AG04449 (cell line): ENCODE measurements at places on chromosomes 7 and 10.

GRCh38 chr10:2924431-2924830, 142.9 kb upstream of the PFKP start:
- DNase-seq = no peak

DNA sequence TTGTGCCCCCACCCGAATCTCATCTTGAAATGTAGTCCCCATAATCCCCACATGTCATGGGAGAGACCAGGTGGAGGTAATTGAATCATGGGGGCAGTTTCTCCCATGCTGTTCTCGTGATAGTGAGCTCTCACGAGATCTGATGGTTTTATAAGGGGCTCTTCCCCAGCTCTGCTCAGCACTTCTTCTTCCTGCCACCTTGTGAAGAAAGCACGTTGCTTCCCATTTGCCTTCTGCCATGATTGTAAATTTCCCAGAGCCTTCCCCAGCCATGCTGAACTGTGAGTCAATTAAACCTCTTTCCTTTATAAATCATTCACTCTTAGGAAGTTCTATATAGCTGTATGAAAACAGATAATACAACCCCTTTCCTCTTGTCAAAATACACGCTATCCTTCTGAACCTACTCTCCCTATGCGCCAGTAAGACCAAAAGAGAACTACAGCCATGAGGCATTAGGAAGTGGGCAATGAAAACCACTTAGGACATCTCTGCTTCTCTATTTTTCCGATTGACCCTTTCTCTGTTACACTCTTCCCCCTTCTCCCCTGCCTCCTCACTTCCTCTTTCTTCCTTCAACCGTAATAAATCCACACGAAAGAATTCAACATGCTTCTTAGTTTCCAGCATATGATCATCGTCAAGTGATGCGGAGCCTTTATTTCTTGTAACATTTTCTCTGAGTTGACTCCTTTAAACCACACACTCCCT, 101.2 kb upstream of the WDR11 start:
- DNase-seq = no peak

DNA sequence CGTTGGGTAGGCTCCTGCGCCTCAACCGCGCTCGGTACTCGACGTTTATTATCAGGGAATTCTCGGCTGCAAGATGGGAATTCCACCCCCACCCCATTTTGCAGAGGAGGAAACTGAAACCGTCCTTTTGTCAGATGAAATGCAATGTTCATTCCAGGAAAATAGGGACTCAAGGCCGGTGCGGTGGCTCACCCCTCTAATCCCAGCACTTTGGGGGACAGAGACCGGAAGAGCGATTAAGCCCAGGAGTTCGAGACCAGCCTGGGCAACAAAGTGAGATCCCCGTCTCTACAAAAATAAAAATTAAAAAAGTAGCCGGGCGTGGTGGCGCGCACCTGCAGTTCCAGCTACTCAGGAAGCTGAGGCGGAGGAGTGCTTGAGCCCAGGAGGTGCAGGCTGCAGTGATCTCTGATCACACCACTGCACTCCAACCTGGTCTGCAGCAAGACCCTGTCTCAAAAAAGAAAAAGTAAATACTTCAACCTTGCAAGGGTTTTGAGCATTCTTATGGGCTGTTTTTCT, 720 bp upstream of the RFC2 start:
- no peak for DNase-seq

DNA sequence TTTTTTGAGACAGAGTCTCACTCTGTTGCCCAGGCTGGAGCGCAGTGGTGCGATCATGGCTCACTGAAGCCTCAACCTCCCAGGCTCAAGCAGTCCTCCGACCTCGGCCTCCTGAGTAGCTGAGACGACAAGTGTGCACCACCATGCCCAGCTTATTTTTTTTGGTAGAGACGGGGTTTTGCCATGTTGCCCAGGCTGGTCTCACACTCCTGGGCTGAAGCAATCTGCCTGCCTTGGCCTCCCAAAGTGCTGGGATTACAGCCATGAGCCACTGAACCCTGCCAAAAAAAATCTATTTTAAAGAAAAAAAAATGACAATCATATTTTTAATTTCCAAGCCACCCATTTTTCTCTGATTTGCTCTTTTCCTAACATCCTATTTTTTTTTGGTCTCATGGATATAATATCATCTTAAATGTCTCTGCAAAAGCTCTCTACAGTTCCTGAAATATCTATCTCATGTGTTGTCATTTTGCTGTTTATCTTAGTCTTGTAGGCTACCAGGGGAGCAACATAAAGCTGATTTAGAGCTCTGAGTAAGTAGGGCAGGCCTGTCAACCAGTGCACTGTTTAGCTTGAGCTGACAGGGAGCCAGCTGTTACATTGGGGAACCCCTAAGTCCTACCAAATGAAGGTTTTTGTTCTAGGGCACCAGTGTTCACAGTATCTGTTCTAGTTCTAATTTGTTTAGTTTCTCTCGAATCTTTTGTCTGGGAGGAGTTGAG, 29.9 kb upstream of the HBP1 start:
- DNase-seq = peak; percentile 52

GRCh38 chr7:92586403-92586802, 3.8 kb downstream of the FAM133B start:
- DNase-seq = no peak
